Activated CD4-positive, alpha-beta T cell treated with anti-CD3 and anti-CD28 coated beads, Interleukin-2, amount 10 ng/mL, durations not matched to agents 24 days and 14 days (primary cell): ENCODE measurements at places on chromosomes 5 and 9.
A peak's percentile ranks its signal among the peaks of the same experiment; 100 is the strongest.

- DNase-seq: no peak
Observed at GRCh38 chr5:176775409-176775808, 35.0 kb upstream of the UNC5A start.

- peak; percentile 78 for DNase-seq
Observed at GRCh38 chr5:76082772-76083554, at the start of gene SV2C. Gene SV2C (plus strand): TSS chr5:76083383. CDS start chr5:76131751, 48,368 bp downstream.

DNA sequence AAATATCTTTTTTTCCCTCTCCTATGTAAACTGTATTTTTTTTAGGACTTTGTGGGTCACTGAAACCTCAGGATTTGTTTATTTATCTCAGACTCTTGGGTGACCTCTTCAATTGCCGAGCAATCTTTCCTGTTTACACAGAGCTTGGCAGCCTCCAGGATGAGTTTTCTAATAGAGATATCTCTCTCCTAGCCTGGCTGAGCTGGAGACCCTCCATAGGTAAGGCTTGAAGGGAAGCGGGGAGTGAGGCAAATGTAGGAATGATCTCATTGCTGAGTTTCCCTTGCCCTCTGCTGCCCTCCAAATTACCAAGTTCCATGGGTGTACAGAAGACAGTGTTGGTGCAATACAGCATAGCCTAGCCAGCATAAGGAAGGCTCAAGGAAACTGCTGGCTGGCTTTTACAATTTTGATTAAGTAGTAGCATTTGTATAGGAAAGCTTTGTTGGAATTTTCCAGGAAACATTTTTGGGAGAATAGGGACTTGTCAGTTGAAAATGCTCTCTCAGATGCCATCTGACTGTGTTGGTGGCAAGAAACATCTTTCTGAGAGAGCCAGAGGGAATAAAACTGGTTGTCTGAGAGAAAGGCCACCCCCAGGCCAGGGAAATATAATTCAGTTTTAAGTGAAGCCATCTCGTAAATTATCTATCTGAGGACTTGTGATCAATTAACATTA lies 116.0 kb downstream of the NMUR2 start:
- DNase-seq: no peak

GRCh38 chr9:95813923-95814322 lies 61.6 kb upstream of the ERCC6L2 start:
- no peak for DNase-seq

- DNase-seq: no peak
Observed at GRCh38 chr5:100899675-100900074, 3.4 kb downstream of the ST8SIA4 start.

GRCh38 chr9:130938184-130938651 lies 829 bp downstream of the FIBCD1 start:
- DNase-seq: no peak

- DNase-seq: no peak
Observed at GRCh38 chr9:125761676-125762450, 14.7 kb downstream of the PBX3 start.

- DNase-seq: no peak
Observed at GRCh38 chr5:58235299-58235698, 224.6 kb downstream of the PLK2 start.

DNA sequence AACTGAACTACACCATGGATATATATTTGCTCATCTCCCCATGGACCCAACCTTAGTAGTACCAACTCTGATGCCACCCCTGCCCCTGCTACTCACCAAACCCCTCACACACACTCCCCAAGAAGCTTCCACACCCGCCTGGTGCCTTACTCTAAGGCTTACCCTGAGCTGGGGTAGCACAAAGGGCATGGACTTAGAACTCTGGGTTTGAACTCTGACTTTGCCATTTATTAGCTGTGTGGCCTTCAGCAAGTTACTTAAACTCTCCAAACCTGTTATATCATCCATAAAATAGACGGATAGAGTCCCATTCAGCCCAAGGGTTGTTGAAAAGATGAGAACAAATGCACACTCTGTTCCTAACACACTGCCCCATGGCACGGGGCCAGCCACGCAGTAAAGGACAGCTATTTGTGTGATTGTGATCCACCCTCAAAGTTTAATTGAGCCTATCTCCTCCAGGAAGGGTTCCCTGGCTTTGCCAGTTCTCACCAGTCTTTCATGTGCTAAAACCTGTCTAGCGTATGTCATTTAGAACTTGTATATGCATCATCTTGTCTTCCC lies 111.0 kb downstream of the KLHL3 start:
- DNase-seq: no peak

- no peak for DNase-seq
Observed at GRCh38 chr5:148003226-148003625, 60.6 kb upstream of the SPINK5 start.

- DNase-seq: no peak
Observed at GRCh38 chr5:139131465-139131864, 66.7 kb downstream of the SIL1 start.

- no peak for DNase-seq
Observed at GRCh38 chr5:66720780-66721179, 124.6 kb downstream of the MAST4 start.

DNA sequence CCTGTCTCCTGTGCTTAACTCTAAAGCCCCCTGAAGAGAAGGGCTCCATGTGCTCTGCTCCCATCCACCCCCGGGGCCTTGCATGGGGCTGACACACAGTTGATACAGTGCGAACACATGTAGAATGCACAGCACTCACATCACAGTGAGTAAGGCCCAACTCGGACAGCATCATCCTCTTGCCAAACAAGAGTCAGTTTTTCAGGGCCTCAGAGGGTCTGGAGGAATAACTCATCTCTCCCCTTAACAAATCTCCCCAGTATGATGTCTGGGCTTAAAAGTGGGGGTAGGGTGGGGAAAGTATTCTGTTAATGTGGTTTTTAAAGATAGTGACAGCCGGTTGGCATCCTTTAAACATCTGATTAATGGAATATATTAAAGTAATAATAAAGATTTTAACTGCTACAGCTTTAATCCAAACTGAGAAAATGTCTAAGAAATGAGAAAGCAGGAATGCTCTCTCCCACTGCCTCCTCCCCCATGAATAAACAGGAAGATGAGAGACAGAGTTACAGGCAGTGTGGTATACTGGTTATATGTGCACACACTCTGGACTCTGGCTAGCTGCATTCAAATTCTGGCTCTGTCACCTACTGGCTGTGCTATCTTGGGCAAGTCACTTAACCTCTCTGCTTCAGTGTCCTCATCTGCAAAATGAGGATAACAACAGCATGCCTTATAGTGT lies 22.5 kb downstream of the APBA1 start:
- no peak for DNase-seq

DNA sequence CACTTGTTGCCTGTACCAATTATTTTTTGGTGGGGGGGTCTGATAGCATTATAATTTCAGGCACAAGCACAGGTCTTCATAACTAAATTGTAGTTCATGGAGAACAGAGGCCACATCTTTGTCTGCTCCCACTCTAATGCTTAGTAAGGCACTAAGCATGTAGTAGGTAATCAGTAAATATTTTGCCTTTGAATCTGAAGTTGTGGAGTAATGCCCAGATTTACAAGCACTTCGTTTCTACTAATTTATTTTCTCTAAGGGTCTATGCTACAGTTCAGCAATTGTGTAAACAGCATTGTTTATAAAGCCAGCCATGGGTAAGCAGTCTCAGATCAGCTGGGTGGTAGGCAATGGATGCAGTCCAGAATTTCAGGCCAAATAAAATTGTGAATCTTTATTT lies 78.6 kb downstream of the GRIA1 start:
- DNase-seq: no peak
